ENCODE measurements at places on chromosomes 3 and 15.

DNA sequence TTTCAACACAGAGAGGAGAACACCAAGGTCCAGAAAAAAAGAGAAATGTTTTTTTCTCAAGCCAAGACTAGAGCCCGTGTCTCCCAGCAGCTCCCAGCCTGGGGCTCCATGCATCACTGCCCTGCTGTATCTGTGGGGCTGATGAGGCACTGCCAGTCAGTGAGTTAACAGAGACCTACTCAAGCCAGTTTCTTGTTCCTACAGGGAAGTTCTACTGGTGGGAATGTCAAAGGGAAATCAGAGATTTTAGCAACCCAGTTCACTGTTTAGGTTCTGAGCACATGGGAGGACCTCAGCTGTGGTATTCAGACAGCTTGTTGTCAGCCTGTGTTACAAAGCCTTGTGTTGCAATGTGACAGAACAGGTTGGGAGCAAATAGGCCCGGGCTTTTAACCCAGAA is 234.3 kb downstream of the TLE3 start:
- DNase-seq, result no peak

DNA sequence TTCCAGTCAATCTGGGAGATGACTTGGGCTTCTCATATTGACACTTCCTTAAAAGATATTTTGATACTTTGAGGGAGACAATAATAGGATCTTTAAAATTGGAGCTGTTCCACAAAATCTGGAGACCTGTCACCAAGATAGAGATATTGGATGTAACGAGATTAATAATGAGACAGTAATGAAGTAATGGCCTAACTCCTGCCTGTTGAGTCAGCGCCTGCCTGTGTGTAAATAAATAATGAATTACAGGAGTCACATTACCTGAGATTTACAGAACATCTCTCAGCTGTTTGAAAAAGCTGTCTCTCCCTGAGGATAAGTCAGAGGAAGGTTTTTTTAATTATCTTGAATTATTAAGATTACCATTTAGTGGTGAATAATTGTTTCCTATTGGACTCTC is 43.8 kb upstream of the MITF start:
- DNase-seq, result no peak

GRCh38 chr3:150079029-150079739 is 108.5 kb upstream of the PFN2 start:
- peak; percentile 97 for DNase-seq

DNA sequence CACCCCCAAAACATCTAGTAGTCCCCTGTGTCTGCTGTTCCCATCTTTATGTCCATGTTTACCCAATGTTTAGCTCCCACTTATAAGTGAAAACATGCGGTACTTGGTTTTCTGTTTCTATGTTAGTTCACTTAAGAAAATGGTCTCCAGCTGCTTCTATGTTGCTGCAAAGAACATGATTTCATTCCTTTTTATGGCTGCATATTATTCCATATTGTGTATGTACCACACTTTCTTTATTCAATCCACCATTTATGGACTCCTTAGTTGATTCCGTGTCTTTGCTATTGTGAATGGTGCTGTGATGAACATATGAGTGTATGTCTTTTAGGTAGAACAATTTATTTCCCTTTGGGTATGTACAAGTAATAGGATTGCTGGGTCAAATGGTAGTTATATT is 51.2 kb downstream of the GRK7 start:
- DNase-seq, result no peak

GRCh38 chr3:125675791-125676190 is 80.5 kb upstream of the OSBPL11 start:
- no peak for DNase-seq

- DNase-seq, result peak; percentile 92
Measured at GRCh38 chr3:167941234-167941995, 154.3 kb downstream of the GOLIM4 start.

DNA sequence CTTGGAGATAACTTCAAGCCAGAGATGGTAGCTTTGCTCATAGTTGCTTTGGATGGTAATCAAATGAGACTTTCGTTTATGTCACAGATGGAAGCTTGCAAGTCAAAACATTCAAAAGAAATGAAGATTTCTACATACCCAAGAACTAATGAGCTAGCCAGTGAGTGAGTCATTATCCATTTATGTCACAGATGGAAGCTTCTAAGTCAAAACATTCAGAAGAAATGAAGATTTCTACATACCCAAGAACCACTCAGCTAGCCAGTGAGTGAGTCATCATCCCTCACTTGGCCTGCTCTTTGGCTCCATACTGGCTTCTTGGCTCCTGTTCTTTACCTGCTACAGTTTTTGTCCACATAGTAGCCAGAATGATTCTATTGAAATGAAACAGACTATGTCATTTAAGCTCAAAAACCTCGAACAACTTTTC is 559.8 kb upstream of the CBLB start:
- DNase-seq, result peak; percentile 99

DNA sequence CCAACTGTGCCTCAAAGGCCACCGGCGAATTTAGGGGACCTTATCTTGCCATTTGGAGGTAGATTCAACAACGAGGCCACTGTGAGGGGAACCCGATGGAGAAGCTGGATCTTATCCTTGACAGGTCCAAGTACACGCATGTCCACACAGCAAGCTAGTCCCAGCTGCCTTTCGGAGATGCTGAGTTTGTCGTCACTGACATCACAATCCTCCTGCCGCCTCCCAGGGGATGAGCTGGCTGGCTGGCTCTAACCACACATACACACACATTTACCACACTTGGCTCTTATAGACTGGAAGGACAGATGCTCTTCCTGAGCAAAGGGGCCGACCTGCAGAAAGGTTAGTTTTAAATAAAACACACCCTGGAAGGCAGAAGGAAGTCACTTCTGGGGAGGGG is 176.3 kb downstream of the STT3B start:
- DNase-seq, result no peak

GRCh38 chr3:23602971-23603370 is 202.8 kb upstream of the UBE2E1 start:
- no peak for DNase-seq

Measured in fibroblast of skin of right quadriceps (primary cell).